Cardiac muscle cell (in vitro differentiated cells and primary cell): ENCODE measurements at places on chromosomes 12 and 14. TPM values are rescaled to one million over a fixed set of nuclear protein-coding genes. Genes with fewer than 3 reads are reported as not detected.
A peak's percentile ranks its signal among the peaks of the same experiment; 100 is the strongest.

DNA sequence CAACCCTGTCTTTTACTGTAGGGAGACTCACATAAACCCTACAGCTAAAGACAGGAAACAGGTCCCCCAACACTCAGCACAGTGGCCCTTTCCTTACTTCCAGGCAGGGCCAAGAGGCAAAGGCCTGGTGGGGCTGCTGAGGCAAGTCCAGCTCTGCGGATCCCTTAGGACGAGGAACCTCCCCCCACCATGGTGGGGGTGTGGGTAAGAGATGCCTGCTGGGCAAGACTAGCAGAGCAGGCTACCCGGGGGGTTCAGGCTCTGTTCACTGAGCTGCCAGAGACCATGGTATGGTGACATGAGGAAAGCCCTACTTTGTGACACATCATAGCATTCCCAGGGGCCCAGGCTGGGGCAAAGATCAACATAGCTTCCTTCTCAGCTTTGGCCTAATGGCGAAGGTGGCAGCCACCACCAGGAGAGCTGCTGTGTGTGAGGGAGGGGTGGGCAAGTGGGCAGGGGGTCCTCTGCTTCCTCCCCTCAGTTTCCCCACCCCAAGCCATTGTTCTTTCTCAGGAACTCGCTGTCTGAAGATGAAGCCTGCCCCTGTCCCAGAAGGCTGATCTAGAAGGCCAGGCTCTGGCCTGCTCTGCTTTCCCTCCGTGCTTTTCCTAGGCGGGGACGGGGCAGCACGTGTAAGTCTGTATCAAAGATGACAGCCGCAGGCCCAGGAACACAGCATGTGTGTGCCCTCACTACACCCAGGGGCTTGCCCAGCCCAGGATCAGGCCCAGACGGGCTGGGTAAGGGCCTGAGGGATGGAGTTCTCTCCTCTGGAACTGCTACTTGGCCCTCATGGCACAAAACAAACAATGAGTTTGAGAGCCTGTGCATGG, 10.1 kb upstream of the TINF2 start:
- peaks cover 12% of the 10 kb centered on the region for H3K4me1 ChIP-seq
- H3K4me3 ChIP-seq, result no peak overlapping the region
- no peaks in the 10 kb centered on the region for H3K36me3 ChIP-seq
- H3K27ac ChIP-seq, result no peak overlapping the region
- no peak for DNase-seq

Gene KCNC2
- not detected in 2 replicates for total RNA-seq

Gene SPTB
- 9.2 and 13.6 TPM in 2 replicates for total RNA-seq

DNA sequence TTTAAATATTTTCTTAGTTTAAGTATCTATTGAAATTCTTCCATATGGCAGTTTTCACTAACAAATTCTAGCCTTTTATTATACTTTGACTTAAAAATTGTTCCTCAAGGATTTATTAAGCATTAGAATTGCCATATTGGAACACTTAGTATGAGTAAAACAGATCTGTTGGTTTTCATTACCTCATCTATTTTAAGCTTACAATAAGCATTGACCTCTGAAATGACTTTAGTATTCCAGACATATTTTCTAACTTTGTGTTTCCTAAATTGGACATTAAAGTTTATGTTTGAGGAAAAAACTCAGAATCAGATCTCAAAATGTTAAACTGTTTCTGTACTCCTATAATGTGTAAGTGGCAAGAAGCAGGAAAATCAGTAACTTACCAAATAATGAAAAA, 48.4 kb downstream of the CSRP2 start:
- H3K27ac ChIP-seq, result no peak overlapping the region
- H3K36me3 ChIP-seq, result peaks cover 18% of the 10 kb centered on the region
- no peak overlapping the region for H3K4me3 ChIP-seq

GRCh38 chr12:112837629-112838197, 46.2 kb downstream of the RPH3A start:
- no peaks in the 10 kb centered on the region for H3K27me3 ChIP-seq
- no peak overlapping the region for H3K4me3 ChIP-seq
- peak; percentile 42 for DNase-seq
- no peaks in the 10 kb centered on the region for H3K36me3 ChIP-seq

DNA sequence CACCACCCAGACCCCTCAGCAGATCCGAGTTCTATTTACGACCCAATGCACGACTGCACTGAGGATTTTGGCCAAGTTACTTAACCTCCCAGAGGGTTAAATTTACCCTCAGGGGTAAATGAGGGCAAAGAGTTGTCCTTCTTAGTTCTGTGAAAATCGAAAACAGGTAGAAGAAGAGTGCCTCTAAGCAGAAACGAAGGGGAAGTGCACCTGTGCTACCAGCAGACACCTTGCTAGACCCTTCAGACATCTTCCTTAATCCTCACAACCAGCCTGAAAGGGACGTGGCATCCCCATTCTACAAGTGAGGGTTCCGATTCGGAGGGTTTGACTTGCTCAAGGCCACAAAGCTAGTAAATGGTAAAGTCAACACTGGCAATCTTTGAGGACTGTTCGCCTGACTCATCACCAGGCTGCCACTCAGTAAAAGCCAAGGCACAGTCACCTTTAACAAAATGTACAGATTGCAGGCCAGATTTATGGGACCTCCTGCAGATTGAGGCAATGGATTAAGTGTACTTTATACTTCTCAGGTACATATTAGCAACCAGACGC, 1.6 kb downstream of the GSG1 start:
- H3K4me1 ChIP-seq, result no peaks in the 10 kb centered on the region
- H3K36me3 ChIP-seq, result no peaks in the 10 kb centered on the region
- H3K27ac ChIP-seq, result no peak overlapping the region
- peak overlapping the region; percentile 29 for H3K4me3 ChIP-seq
- H3K27me3 ChIP-seq, result no peaks in the 10 kb centered on the region
- peak; percentile 32 for DNase-seq

GRCh38 chr14:93804654-93805053, 16.4 kb upstream of the PRIMA1 start:
- H3K27ac ChIP-seq, result no peak overlapping the region
- no peak overlapping the region for H3K4me3 ChIP-seq
- DNase-seq, result no peak

GRCh38 chr14:68677901-68678300, 115.0 kb downstream of the ZFP36L1 start:
- H3K4me3 ChIP-seq, result no peak overlapping the region
- no peak for DNase-seq
- H3K27ac ChIP-seq, result no peak overlapping the region
- no peaks in the 10 kb centered on the region for H3K27me3 ChIP-seq
- no peaks in the 10 kb centered on the region for H3K36me3 ChIP-seq

DNA sequence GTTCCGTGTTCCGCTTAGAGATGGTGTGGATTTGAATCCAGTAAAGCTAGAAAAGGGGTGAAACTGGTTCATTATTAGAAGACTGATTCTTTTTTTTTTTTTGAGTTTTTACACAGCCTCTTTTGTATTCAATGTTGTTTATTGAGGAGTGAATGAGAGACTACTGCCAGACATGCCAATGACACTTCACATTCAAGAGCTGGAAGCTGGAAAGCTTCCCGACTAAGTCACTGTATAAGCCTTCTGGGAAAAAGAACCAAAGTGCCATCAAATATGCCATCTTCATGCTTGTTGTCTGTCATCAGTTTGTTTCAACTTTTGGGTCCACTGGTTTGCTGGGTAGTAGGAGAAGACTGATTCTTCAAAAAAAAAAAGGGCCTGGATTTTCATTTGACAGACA, 164.8 kb downstream of the ATP23 start:
- no peaks in the 10 kb centered on the region for H3K27me3 ChIP-seq
- no peak overlapping the region for H3K27ac ChIP-seq
- no peaks in the 10 kb centered on the region for H3K36me3 ChIP-seq

GRCh38 chr14:97198813-97199212, 401.6 kb downstream of the VRK1 start:
- H3K4me1 ChIP-seq, result no peaks in the 10 kb centered on the region
- H3K4me3 ChIP-seq, result no peak overlapping the region
- no peak overlapping the region for H3K27ac ChIP-seq
- H3K36me3 ChIP-seq, result no peaks in the 10 kb centered on the region
- no peak for DNase-seq

Gene NOVA1
- total RNA-seq, result 8.1 and 11.1 TPM in 2 replicates

GRCh38 chr12:17992002-17992656, 97.9 kb downstream of the RERGL start:
- no peak overlapping the region for H3K4me3 ChIP-seq
- no peaks in the 10 kb centered on the region for H3K4me1 ChIP-seq
- no peaks in the 10 kb centered on the region for H3K27me3 ChIP-seq
- H3K36me3 ChIP-seq, result no peaks in the 10 kb centered on the region
